ENCODE measurements at places on chromosomes 2 and 18.

DNA sequence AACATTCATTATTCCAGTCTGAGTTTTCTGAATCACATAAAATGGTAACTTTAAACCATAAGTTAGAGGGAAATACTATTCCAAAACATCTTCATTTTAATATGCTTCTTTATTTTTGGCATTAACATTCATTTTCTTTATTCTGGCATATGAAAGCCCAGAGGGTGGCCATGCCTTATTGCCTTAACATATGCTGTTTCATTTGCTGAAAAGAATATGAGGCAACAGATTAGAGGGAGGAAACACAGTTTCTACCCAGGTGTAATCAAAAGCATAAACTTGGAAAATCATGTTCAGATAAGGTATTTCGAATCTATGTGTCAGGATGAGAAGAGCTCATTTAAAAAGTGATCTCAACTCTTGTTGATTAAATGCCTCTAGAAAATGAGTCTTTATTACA lies 379.9 kb upstream of the DSEL start:
- DNase-seq: no peak

DNA sequence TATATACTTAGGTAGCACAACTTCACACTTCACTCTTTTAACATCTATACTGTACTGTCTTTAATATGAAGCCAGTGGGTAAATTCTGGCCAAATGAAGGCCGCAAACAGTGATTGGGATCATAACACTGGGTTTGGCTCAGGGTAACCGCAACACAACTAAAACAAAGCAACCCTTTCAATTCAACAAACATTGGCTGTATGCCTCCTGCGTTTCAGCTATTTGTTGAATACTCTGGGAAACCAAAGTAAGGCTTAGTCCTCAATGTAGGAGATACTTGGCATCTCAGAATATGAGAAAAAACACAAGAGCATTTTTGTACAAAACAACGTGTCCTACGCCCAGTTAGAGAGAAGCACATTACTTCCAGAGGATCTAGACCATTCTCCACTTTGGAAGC lies 693.3 kb upstream of the KLHL29 start:
- no peak for DNase-seq

GRCh38 chr18:78773303-78773755 lies 206.3 kb upstream of the SALL3 start:
- no peak for DNase-seq

- DNase-seq: no peak
Observed at GRCh38 chr18:13353084-13353823, 134.7 kb downstream of the LDLRAD4 start.

GRCh38 chr2:241812730-241813643 lies 4.0 kb downstream of the NEU4 start:
- DNase-seq: no peak

DNA sequence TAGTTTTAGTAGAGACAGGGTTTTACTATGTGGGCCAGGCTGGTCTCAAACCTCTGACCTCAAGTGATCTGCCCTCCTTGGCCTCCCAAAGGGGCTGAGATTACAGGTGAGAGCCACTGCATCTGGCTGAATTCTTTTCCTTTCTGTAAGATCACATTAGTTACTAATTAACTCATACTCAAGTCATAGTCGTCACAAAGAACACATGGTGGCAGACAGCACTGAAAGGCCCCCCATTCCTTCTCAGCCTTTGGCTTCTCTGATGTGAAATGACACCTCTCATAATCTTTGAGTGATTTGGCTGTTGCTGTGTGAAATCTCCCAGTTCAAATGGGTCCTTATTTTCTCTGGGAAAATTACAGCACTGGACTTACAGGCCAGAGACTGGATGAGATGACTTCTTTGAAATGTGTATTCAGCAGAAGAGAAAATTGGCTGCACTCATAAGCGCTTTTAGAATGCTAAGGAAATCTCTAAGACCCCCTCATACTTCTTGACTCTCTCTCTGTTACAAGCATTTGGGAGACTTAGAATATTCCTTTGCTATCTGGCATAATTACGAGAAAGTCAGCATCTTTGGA lies 764.8 kb downstream of the RNF144A start:
- no peak for DNase-seq

- DNase-seq: peak; percentile 85
Observed at GRCh38 chr2:85132834-85133637, at the start of gene TCF7L1. Gene TCF7L1 (plus strand): TSS chr2:85133392. CDS start chr2:85133685, 293 bp downstream.

- DNase-seq: peak; percentile 17
Observed at GRCh38 chr2:120798567-120799247, 63.0 kb downstream of the GLI2 start.

- DNase-seq: no peak
Observed at GRCh38 chr18:2855560-2856350, 8.9 kb downstream of the EMILIN2 start.

GRCh38 chr18:24710474-24710873 lies 250.0 kb downstream of the HRH4 start:
- DNase-seq: no peak

GRCh38 chr2:205714058-205714776 lies 31.9 kb downstream of the NRP2 start:
- no peak for DNase-seq

GRCh38 chr2:223365158-223365679 lies 236.9 kb downstream of the SCG2 start:
- no peak for DNase-seq

GRCh38 chr2:236910781-236911495 lies 174.8 kb upstream of the COPS8 start:
- no peak for DNase-seq

- DNase-seq: peak; percentile 20
Observed at GRCh38 chr2:55063713-55064323, 13.6 kb upstream of the RTN4 start.

- DNase-seq: no peak
Observed at GRCh38 chr2:28280619-28281018, 112.0 kb upstream of the FOSL2 start.

- no peak for DNase-seq
Observed at GRCh38 chr2:196149948-196150347, 21.4 kb downstream of the STK17B start.

DNA sequence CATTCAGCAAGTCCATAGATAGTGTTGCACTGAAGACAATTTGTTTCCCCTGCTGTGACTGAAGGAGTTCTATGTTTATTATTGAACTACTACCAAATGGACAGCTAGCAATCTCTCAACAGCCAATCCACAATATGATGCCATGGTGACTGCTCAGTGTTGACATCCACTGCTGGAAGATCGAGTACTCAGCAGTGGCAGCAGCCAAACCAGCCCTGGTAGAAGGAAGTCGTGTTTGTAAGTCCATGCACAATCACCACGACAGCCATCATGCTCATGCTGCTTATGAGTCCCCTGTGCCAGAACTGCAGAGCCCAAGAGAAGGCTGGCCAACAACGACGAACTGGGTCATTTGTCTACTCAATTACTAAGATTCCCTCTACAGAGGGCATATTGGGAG lies 66.4 kb downstream of the OSR1 start:
- no peak for DNase-seq

DNA sequence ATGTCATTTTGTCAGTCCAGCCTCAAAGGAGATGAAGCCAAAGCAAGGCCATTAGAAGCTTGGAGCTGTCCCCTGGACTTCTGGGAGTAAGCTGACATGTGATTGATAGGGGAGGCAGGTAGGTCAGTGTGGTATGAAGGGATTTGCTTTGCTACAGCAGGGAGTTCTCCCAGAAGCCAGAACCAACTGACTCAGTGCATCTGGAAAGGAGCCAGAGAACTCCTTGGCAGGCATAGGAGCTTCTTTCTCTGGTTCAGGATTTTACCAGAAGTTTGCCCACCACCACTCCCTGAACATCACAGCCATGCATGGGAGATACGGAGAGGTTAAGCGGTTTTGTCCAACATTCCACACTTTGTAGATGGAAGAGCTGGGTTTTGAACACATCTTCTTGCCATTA lies 24.5 kb upstream of the KCNE4 start:
- DNase-seq: no peak

- DNase-seq: no peak
Observed at GRCh38 chr2:210399440-210400041, 77.0 kb downstream of the LANCL1 start.

DNA sequence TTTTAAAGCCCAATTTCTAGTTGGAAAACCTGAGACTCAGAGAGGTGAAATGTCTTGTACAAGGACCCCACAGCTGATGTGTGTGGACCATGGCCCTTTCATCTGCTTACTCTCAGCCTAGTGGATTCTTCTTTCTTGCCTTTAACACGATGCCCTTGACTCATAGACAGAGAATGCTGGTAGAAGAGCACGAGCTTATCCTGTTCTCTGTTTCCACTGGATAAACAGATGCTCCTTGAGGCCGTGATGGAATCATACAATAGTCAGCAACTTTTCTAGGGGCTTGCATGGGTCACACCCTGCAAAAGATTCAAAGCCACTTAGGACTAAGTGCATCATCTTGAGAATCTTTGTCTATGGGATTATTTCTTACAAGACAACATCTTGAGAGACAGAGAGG lies 50.9 kb downstream of the MYCN start:
- no peak for DNase-seq

GRCh38 chr2:15677141-15677843 lies 85.6 kb downstream of the DDX1 start:
- DNase-seq: peak; percentile 75

DNA sequence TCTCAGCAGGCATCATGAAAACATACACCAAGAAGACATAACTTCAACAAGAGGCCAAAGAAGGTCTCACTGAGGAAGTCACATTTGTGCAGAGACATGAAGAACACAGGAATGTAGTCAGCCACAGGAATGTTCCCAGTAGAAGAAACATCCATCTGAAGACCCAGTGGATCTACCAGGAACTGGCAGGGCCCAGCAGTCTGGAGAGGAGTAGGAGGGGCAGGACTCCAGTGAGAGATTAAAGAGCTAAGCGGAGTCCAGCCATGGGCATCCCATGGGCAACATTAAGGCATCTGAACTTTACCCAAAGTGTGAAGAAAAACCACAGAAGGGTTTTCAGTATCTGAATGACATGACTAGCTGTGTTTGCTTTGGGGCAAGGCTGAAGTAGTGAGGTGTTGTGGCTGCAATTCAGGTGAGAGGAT lies 103.1 kb downstream of the UPP2 start:
- no peak for DNase-seq

DNA sequence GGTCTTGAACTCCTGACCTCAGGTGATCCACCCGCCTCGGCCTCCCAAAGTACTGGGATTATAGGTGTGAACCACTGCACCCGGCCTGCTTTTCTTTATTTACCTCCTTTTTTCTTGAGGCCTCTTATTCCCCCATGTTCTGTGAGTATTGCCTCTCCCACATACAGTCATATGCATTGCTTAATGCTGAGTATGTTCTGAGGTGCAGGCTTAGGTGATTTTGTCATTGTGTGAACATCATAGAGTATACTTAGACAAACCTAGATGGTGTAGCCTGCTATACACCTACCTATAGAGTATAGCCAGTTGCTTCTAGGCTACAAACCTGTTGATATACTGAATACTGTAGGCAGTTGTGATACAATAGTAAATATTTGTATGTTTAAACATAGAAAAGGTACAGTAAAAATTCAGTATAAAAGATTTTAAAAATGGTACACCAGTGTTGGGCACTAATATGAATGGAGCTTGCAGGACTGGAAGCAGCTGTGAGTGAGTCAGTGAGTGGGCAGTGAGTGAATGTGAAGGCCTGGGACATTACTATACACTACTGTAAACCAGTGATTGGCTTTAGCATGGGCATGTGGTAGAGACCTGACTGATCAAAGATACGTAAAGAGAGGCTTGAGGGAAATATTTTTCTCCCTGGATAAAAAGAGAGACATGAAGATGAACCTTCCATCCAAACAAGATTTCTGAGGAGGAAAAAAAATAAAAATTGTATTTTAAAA lies 17.6 kb downstream of the SLC39A10 start:
- DNase-seq: no peak

DNA sequence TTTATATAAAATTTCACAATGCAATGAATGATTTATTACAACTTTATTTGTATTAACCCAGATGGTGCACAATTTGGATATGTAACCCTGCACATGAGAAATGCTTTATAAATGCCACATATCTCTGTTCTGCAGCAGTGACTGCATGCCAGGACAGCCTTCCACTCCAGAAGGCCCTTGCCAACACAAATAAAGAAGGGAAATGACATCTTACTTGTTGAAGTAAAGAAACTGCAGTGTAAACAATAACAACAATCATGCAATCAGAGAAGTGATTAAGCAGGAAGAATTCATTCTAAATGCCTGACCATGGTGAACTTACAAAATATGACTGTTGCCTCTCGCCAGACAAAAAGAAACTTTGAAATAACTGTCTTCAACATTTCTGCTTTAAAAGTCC lies 129.9 kb upstream of the CHST9 start:
- no peak for DNase-seq

DNA sequence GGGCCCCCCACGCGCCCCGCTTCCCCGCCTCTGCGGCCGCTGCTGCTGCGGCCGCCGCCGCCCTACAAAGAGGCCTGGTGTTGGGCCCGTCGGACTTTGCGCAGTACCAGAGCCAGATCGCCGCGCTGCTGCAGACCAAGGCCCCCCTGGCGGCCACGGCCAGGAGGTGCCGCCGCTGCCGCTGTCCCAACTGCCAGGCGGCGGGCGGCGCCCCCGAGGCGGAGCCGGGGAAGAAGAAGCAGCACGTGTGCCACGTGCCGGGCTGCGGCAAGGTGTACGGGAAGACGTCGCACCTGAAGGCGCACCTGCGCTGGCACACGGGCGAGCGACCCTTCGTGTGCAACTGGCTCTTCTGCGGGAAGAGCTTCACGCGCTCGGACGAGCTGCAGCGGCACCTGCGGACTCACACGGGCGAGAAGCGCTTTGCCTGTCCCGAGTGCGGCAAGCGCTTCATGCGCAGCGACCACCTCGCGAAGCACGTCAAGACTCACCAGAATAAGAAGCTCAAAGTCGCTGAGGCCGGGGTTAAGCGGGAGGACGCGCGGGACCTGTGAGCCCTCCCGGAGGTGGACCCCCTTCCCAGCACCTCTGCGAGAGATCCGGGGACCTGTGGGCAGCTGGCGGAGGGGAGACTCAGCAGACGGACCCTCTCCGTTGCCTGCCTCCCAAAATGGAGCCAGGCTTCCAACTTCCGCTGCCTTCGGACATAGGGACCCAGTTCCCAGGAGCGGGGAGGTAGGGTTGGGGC lies 1.9 kb downstream of the SP5 start:
- no peak for DNase-seq

DNA sequence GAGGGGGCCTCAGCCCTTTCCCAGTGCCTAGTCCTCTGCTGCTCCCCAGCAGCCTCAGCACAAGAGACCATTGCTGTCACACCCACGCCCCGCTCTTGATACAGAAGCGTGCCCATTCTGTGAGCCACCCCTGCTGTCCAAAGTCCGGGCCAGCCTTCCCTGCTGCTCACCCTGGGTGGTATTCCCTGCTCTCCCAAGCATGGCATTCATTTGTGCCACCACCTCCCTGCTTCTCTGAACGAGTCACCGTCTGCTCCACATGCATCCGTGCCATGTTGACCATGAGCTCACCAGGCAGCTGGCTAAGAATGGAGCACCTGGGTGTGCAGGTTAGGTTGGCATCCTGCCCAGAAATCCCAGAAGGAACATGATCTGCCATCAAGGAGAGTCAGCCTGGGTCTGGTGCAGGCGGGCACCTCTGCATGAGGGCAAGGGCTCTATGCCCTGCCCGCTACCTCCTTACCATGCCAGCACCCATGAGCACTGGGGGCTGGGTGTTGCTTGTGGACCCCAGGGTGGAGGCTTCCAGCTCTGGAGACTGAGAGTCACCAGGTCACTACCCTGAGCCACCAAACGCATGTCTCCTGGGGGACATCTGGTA lies 63.0 kb downstream of the TWIST2 start:
- DNase-seq: no peak

- DNase-seq: no peak
Observed at GRCh38 chr2:197216361-197216979, 94.1 kb downstream of the ANKRD44 start.

GRCh38 chr2:78417355-78417754 lies 608.1 kb upstream of the REG3G start:
- no peak for DNase-seq

GRCh38 chr18:75823471-75823870 lies 396.0 kb upstream of the SMIM21 start:
- DNase-seq: no peak
